ENCODE measurements at places on chromosomes 3 and 15.

GRCh38 chr3:78312851-78313250 is 1273.0 kb downstream of the ROBO2 start:
- DNase-seq: no peak

DNA sequence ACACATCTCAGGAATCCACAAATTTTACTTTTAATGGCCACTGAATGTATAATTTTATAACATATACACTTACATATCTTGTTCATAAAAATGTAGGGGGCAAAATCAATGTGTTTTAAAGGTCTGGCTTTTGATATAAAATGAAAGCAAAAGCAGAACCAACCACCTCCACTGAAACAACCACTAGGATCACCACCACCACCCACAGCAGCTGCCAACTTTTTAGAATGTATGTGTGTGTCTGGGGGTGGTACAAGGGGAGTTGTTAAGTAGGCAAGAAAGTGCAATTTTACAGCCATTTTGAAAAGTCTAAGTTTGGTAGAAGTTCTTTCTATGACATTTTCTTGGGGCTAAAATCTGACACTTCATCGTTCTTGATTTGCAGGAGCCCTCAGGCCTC is 44.0 kb downstream of the OTOL1 start:
- DNase-seq: no peak

GRCh38 chr15:91860498-91860897 is 7.0 kb downstream of the SLCO3A1 start:
- no peak for DNase-seq

- DNase-seq: no peak
Observed at GRCh38 chr3:143595456-143596077, 252.7 kb downstream of the SLC9A9 start.

GRCh38 chr3:64588380-64588779 is 99.4 kb downstream of the ADAMTS9 start:
- no peak for DNase-seq

GRCh38 chr15:84856731-84857417 is 27.6 kb upstream of the SLC28A1 start:
- no peak for DNase-seq

GRCh38 chr3:76615719-76616118 is 424.2 kb upstream of the ROBO2 start:
- DNase-seq: no peak

- DNase-seq: no peak
Observed at GRCh38 chr15:74123131-74123429, 7.3 kb upstream of the ISLR2 start.

GRCh38 chr3:23550402-23550801 is 255.4 kb upstream of the UBE2E1 start:
- no peak for DNase-seq

- no peak for DNase-seq
Observed at GRCh38 chr3:23654571-23654970, 151.2 kb upstream of the UBE2E1 start.

- no peak for DNase-seq
Observed at GRCh38 chr3:134846911-134847317, 51.9 kb downstream of the EPHB1 start.

- DNase-seq: no peak
Observed at GRCh38 chr3:134325061-134325705, 49.1 kb downstream of the AMOTL2 start.

Data from stimulated activated naive CD8-positive, alpha-beta T cell treated with anti-CD3 and anti-CD28 coated beads, Interleukin-15, amount 100 ng/mL, for 72 hours (primary cell).